ENCODE measurements at places on chromosomes 2 and 18. TPM values are rescaled to one million over a fixed set of nuclear protein-coding genes. Genes with fewer than 3 reads are reported as not detected.

DNA sequence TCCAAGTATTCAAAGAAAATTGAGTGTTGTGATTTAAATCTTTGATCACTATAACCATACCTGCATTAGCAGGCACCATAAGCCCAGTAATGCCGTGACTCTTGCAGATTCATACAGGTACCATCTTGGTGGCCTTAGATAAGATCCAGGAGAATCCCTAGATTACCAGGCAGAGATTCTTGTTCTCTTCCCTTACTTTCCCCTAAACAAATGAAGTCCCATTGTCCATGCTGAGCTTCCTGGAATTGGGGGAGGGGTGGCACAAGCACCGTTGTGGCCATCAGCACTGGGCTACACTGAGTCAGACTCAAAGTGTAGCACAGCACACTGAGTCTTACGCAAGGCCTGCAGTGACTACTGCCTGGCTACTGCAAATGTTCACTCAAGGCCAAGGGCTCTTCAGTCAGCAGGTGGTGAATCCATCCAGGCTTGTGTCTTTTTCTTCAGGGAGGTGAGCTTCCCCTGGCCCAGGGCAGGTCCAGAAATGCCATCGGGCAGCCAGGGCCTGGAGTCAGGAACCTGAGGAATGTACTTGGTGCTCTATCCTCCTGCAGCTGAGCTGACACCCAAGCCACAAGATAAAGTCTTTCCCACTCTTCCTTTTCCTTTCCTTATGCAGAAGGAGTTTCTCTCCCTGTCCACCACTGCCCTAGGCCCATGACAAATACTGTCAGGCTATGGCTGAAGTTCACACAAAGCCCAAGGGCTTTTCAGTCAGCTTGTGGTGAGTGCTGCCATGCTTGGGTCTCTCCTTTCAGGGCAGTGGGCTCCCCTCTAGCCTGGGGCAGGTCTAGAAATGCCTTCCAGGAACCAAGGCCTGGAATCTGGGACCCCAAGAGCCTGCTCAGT lies 52.6 kb downstream of the CD28 start:
- DNase-seq, result peak; percentile 63

SPP2 gene
- not detected for total RNA-seq

GPC1 gene
- 174 TPM for total RNA-seq

GRCh38 chr2:143955401-143956065 lies 564.4 kb downstream of the ZEB2 start:
- no peak for DNase-seq

GRCh38 chr2:12262681-12263436 lies 453.9 kb upstream of the TRIB2 start:
- DNase-seq, result peak; percentile 67

DNA sequence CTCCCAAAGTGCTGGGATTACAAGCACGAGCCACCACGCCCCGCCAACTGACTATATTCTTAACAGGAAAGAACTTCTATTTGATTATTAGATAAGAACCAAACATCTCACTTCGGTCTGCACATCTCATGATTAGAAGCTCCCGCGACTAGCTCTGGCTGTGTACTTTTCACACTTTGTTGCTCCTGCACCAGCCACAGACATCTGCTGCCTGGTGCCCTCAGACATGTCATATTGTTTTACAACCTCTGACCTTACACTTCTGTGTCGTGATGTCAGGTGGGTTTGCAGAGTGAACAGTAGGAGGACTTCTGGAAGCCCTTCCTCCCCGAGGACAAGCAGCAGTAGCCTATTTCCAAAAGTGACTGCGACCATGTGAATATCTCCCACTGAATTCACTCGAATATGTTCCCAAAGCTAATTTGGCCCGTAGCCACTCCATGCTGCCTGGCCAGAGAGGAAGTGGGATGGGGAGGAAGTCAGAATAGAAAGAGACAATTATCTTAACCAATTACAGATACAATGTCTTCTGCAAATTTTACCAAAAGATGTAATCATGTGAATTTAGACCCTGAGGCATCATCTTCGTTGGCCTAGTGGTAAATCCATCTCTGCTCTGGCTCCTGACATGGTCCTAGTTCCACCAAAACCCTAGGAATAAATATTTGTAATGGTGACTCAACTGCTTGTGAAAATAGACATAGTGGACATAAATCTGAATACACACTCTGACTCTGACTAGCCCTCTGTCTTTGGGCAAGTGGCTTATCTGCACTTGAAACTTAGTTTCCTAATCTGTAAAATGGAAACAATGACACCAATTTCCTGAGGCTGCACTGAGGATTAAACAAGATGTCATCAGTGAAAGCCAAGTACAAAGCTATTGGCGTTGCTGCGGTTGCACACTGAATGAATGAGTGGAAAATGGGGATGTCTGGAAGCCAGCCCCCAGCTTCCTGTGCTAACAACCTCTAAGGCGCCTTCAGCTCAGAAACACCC lies 406.1 kb downstream of the LRATD1 start:
- no peak for DNase-seq

DNA sequence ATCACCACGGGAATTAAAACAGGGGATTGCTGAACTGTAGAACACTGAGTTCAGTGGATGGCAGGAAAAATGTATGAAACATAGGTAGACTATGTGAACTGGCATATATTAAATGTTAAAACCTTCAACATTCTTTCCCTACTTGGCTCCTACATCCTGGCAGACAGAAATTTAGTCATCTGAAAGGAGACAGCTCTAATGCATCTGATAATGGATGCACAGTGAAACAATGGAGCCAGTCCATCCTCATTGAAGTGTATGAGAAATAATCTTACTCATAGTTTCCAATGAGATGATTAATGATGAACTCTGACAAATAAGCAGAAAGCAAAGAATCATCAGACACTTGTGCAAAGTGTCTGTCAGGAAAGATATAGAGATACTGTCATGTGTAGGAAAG lies 1629.7 kb upstream of the TMEFF2 start:
- no peak for DNase-seq

HOXD12 gene
- total RNA-seq, result not detected

GRCh38 chr2:11542275-11542819 lies 8.5 kb downstream of the GREB1 start:
- peak; percentile 20 for DNase-seq

NEU4 gene
- 1.0 TPM for total RNA-seq

- DNase-seq, result peak; percentile 41
Measured at GRCh38 chr2:127516041-127516762, 10.1 kb downstream of the IWS1 start.

DNA sequence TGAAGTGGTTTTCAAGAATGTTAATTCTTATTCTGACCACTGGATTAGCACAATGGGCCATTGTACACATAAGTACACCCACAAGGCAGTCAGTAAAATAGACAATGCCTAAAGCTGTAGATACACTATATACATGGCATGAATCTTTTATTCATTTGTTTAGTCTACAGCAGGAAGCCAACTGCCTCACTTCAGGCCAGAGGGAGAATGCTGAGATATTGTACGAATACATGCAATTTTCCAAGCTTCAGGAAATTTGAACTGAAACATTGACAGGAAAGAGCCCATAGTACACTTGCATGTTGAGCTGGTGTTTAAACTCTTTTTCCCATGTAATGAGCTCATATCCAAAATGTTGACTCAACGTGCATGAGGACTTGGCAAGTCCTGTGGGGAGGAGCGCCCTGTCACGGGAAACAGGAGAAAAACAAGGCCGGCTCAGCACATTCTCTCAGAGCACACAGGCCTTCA lies 111.6 kb upstream of the CYP1B1 start:
- peak; percentile 52 for DNase-seq

DNA sequence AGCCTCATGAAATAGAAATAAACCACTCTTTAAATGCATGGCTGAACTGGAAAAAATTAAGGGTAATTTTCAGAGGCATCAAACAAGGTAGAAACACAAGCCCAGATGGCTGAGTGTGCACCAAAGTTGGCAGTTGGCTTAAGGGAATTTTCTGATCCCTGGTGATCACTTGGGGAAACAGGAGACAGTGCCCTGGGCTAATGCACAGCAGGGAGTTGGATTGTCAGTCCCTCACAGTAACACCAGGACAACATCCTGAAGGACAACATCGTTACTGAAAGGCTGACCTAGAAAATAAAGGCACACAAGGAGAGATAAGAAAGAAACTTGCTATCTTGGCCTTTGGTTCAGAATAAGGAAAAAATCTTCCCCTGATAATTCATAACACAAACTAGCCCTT lies 417.0 kb downstream of the SLC4A3 start:
- DNase-seq, result no peak

PRKD3 gene
- total RNA-seq, result 38.8 TPM

DNA sequence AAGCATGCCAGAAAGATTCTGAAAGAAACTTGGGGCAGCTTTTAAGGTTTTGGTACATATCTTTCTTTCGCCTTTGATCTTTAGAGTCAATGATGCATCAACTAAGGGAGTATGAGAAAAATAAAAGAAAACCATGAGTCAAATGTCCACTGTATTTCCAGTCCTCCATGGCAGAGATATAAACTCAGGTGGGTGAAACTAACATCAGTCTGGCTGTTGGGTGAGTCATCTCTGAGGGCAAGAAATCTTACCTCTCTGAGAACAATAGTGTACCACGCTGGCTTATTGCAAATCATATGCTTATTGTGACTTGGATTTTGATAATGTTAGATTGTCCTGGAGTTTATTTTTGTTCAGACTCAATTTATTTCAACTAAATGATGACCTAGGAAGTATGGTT lies 521.0 kb downstream of the PLCL1 start:
- no peak for DNase-seq
